ENCODE measurements at places on chromosomes 3 and 15.

DNA sequence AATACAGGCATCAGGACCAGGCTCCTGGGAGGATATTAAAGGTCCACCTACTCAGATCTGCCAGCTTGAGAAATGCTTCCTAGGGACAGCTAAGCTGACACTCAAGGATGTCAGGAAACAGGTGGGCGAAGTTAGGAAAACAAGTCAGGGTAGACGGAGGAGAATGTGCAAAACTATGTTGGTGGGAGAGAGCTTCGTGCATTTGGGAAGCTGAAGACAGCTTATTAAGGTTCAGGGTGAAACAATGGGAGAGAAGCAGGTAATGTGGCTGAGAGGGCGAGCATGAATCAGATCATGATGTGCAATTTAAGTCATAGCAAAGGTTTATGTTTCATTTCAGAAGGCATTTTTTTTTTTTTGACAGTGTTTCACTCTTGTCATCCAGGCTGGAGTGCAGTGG is 297.2 kb upstream of the ATP10A start:
- DNase-seq: no peak

GRCh38 chr3:14810801-14811661 is 7.7 kb upstream of the FGD5 start:
- DNase-seq: no peak

GRCh38 chr15:32844118-32844711 is 126.4 kb downstream of the GREM1 start:
- DNase-seq: no peak

DNA sequence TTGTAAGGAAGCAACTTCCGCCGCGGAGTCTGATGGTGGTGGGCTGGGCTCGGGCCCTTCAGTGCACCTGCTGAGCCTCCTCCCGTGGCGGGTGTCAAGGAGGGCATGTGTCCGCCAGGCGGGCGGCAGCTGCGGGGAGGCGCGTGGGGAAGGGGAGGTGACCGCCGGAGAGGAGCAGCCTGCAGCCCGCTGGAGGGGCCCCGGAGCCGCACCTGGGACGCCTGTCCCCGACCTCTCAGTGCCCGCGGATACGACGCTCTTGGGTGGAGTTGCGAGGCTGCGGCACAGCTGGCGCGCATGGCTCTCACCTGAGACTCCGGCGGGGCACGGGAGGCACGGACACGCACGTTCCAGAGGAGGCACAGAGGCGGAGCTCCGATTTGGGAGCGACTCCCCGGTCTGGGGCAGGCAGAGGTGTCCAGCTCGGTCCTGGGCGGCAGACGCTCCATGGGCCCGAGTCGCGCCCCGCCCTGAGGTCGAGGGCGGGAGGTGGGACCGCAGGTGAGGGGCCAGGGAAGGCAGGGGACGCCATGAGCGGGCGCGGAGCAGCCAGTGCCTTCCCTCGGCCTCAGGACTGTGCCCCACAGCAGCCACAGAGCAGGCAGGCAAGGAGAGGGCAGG is 50.2 kb upstream of the PRR20G start:
- no peak for DNase-seq

GRCh38 chr3:111956995-111957734 is 21.7 kb upstream of the ABHD10 start:
- no peak for DNase-seq

DNA sequence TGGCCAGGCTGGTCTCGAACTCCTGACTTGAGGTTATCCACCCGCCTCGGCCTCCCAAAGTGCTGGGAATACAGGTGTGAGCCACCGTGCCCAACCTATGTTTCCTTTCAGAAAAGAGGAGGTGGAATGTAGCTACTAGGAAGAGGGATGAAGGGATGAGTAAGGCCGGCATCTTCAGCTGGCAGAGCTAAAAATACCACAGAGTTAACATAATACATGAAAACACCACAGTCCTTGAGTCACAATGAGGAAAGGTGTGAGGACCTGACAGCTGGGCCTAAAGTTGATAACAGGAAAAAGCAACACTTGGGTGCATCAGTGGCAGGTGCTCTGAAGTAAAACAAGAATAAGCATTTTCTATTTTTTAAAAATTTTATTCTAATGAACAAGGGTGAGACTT is 392.2 kb downstream of the DIPK2A start:
- no peak for DNase-seq

DNA sequence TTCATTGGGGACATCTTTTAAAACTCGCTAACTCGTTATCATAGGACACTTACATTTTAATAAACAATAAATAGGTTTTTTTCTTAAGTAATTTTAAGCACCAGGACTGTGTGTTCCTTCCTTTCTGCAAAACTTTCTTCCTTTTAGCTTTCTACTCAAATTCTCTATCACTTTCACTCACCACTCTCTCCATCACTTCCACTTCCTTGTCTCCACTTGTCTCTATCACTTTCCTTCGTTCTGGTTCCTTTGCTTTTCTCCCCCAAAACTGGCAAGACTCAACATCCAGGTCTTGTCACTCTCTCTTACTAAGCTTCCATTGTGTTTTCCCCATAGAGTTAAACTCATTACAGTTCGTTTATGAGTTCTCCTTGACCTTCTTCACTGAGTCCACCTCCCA is 99.0 kb downstream of the ZPLD1 start:
- no peak for DNase-seq
